CD4-positive, alpha-beta T cell treated with Interleukin-15 for 4 hours (primary cell): ENCODE measurements at places on chromosomes 5 and 9.
A peak's percentile ranks its signal among the peaks of the same experiment; 100 is the strongest.

- DNase-seq, result peak; percentile 16
These were observed 172.2 kb downstream of the CCDC192 start for GRCh38 chr5:127875235-127876021.

- no peak for DNase-seq
These were observed 36.9 kb upstream of the ANGPTL2 start for GRCh38 chr9:127159325-127159801.

DNA sequence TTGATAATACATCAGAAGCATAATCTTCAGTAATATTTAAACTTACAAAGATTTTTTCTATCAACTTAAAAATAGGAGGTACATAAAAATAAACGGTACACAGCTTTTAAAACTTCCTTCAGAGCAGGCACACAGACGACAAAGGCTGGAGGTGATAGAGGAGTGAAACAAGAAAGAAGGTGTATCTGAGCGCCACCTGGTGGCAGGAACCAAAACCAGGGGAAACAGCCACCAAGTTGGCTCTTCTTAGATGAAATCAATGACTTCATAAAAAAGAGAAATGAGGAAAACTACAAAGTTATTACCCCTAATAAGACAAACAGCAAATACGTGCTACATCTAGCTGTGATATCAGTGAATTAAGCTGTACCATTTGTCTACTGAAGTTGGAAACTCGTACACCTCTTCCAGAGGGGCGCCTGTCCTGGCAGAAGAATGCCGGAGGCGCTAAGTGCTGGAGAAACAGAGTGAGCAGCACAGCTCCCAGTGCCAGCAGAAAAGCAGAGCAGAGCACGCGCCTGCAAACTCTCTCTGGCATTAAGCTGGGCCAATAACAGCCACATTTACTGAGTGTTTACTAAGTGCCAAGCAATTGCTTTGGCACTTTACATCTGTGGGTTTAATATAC, 85.9 kb downstream of the SETX start:
- peak; percentile 65 for DNase-seq

DNA sequence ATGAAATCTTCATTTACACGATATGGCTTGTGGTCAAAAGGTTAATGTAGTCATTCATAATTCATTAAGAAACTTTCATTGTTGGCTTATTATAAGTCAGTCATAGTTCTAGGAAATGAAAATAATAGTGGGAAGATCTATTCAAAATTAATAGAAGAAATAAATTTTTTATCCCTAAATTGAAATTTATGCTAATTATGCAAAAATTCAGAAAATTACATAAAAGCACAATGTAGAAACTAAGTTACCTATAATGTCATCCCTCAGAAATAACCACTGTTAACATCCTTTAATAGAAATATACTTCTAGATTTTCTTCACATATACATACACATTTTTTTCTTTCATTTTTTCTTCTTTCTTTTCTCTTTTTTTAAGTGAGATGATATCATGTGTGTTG, 15.9 kb upstream of the JAK2 start:
- no peak for DNase-seq

GRCh38 chr5:74212336-74212735, 428.2 kb downstream of the ENC1 start:
- DNase-seq, result no peak

DNA sequence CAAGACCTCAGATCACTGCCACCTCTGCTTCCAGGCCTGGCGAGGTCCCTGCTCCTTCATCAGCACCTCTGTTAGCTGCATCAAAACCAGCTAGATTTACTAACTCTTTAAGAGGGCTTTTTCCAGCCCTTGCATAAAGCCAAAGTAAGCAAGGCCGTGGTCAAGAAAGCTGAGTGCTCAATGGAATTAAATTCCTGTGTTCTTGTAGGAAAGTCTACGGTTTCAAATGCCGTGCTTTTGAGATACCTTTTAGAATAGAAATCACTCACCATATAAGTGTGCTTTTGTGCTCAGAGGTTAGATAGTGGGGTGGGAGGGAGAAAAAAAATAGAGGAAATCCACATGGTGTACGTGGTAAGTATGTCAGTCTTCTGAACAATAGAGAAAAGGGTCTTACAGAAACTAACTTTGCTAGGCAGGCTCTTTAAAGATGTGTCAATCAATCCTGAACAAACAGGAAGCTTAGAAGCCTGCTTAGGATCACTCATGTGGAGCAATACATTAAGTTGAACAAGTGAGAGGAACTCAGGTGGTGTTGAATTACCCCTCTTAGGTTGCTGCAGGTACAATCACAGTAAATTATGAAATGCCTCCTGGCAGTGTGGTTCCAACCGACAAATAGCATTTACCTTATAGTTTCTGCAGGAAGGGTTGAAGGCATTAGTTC, 79.7 kb downstream of the SEMA6A start:
- DNase-seq, result no peak

DNA sequence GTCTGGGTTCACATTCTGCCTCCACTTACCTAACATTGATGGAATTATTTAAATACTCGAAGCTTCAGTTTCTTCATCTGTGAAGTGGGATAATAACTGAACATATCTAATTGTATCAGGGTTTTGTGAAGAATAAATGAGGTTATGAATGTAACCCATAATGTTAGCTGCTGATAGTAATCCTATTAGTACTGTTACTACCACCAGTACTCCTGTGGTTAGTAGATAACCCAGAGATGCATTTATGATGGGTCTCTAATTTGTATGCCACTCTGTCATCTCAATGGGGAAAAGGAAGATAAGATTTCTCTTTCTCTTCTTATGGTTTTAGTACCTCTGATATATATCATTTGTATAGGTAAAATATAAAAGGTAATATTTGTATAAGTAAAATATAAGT, 16.0 kb downstream of the CPEB4 start:
- no peak for DNase-seq

GRCh38 chr9:71683598-71684235, 84.6 kb downstream of the CEMIP2 start:
- DNase-seq, result no peak

- DNase-seq, result no peak
These were observed 143.3 kb downstream of the GADD45G start for GRCh38 chr9:89748021-89748670.

DNA sequence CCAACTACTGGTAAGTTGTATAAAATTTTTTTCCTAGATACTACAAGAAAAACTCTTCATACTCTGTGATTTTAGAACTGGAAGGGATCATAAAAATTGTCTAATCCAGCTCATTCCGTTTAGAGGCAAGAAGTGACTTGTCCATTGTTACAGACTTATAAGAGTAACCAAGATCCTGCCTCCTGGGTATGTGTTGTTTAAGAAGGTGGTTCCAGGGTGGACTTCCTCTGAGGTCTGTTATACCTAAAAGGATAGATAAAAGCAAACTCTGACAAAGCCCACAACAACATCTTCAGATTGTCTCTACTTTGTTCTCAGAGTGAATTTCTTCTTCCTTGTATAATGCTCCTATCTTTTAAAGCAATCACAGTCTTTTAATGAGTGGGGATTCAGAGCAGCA, 24.2 kb downstream of the TGFBR1 start:
- DNase-seq, result no peak

DNA sequence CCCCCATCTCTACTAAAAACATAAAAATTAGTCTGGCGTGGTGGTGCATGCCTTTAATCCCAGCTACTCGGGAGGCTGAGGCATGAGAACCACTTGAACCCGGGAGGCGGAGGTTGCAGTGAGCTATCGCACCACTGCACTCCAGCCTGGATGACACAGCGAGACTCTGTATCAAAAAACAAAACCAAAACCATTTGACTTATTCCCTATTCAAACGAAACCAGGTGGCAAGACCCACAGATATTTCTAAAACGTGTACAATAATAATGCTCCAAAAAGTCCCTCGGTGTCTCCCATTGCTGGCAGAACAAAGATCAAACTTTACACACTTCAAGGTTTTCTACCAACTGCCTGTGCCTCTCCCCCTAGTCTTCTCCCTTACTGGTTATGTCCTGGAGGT, 29.8 kb downstream of the HMGCR start:
- DNase-seq, result no peak

GRCh38 chr5:157592594-157592993, 17.0 kb upstream of the ADAM19 start:
- DNase-seq, result no peak

DNA sequence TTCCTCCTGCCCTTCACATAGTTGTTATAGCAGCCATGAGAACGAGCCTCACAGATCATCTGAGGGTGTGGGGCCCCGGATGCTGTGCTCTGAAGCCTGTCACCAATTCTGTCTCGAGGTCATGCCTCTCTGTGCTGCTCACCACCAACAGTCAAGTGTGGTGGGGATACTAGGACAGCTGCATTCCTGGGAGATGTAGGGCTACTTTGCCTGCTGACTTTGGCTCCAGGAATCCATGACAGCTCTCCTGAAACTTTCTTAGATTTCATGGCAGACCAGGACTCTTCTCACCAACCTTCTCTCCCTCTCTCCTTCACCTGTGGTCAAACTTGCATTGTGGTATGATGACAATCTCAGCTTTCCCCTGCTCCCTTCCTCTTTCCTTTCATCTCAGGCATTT, 395.9 kb downstream of the PSAT1 start:
- DNase-seq, result no peak

DNA sequence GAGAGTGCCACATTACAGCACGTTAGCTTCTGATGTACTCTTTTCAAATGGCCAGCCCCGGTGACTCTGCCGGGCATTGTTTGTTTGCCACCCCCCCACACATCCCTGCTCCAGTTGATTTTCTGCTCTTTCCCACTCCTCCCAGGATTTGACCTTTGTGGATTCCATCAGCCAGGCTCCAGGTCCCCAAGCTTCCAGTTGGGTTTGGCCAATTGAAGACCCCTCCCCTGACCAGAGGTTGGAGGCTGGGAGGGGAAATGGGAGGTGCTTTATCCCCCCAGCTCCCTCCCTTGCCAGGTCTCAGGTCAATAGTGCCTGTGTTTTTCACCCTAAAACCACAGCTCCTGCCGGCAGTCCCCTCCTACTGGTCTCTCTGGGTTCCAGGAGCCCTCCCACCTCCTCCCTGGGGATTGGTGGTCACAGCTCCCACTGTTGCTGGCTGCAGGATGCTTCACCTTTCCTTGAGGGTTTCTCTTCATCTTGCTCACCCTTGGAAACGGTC, 34.9 kb downstream of the IRF1 start:
- no peak for DNase-seq

DNA sequence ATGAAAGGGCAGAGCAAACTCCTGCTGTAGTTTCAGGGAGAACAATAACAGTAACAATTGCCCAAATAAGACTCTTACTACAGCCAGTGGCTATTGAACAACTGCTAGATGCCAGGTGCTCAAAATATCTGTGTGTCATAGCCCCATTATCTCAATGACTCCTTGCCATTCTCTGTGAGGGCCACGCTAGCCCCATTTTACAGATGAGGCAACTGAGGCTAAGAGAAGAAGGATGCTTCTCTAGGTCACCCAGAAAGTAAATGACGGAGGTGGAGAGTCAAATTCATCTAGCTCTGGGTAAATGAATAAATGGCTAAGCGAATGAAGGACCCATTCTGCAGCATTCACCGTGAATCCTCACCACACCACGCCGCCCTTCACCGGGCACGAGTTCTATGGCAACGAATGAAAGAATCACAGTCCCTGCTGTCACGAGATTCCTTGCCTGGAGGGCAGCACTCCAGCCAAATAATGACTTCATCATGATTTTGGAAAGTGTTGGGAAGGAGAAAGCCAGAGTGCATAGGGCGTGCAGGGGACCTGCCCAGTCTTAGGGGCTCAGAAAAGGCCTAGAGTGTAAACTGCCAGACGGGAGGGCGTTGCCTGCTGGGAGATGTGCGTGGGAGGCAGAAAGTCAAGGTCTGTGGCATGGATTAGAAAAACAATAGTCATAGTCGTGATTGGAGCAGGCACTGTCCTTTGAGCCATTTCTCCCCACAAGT, 147.2 kb downstream of the C9orf50 start:
- no peak for DNase-seq

DNA sequence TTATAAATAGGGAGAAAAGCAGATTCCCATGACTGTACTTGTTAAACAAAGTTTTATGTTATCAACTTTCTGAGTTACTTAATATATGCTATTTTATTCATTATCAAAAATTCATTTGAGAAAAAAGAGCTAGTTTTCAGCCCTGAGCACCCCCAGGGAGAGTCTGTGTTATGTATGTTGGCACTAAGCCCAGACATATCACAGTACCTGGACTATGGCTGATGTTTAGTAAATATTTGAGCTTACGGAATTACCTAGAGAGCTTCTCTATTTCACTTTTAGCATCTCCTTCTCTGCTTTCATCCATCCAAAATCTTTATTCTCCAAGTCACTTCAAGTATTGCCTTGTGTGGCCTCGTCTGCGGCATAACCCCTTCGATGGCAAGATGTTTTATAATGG, 225.9 kb upstream of the PCSK5 start:
- DNase-seq, result no peak

GRCh38 chr9:128389395-128390149, 18.4 kb downstream of the URM1 start:
- no peak for DNase-seq

DNA sequence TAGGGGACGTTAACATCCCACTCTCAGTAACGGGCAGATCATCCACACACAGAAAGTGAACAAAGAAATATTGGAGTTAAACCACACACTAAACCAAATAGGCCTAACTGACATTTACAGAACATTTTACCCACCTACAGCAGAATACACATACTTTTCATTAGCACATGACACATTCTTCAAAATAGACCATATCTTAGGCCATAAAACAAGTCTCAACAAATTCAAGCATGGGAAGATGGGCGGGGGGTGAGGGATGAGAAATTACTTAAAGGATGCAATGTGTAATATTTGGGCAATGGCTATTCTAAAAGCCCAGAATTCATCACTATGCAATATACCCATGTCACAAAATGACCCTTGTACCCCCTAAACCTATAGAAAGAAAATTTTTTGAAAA, 226.2 kb downstream of the ATPSCKMT start:
- DNase-seq, result no peak
